ENCODE measurements at places on chromosomes 3 and 15. TPM values are rescaled to one million over a fixed set of nuclear protein-coding genes. Genes with fewer than 3 reads are reported as not detected.

DNA sequence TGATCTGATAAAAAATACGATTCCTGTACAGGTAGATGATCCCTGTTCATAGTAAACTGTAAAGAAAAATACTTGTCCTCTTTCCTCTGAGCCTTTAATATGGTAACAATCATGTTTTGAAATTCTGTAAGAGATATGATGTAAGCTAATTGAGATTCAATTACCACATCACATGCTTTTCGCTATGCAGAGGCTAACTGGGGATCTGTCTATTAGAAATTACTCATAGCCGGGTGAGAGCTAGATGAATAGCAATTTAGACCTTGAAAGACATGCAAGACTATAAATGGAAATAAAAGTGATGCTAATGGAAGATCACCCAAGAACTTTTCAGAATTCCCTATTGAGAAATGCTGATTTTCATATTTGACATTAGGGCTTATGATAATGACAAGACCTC is 579.9 kb upstream of the ZNF717 start:
- DNase-seq: no peak

Gene MINDY2
- 27.4 TPM for total RNA-seq

DNA sequence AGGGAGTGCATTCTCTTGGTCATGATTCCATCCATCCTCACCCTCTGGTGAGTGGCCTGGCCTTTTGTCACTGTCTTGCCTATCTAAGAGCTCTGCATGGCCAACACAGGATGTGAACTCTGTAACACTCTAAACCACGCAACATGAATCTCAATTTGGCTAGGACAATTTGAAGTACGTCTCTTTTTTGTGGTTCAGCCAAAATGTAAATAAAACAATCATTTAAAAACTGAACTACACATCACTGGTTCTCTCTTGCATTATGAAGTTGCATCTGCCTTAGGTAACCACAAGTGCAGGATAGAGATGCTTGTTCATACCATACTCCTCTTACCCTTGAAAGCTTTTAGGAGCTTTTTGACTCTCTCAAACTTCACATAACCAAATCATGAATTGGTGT is 27.3 kb downstream of the CCR3 start:
- no peak for DNase-seq

- no peak for DNase-seq
Observed at GRCh38 chr3:186680869-186681268, 15.1 kb downstream of the HRG start.

DNA sequence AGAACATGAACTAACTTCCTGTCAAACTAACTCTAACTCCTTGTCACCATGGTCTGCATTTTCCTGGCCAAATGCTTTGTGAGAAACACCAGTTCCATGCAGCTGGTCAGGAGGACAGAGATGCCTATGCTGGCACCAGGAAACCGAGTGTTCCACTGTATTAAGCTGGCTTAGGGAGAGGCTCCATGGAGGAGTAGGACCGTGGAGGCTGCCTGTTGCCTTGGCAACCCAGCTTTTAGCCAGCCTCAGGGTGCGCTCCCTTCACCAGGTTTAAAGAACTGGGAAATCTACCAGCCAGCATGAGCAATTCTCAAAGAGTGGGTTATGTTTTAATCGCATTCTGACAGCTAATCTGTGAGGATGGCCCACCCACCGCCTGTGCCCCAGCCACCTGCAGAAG is 394.1 kb downstream of the OCA2 start:
- DNase-seq: no peak

Gene OCA2
- total RNA-seq: under 0.01 TPM

Gene FSIP1
- 2.6 TPM for total RNA-seq

GRCh38 chr3:28019740-28020139 is 221.7 kb upstream of the CMC1 start:
- DNase-seq: no peak

GRCh38 chr15:94395640-94396039 is 164.3 kb downstream of the MCTP2 start:
- DNase-seq: peak; percentile 30

- no peak for DNase-seq
Observed at GRCh38 chr3:196195664-196196265, 15.4 kb downstream of the ZDHHC19 start.

- no peak for DNase-seq
Observed at GRCh38 chr3:13348661-13349396, 71.3 kb downstream of the NUP210 start.

Gene VGLL3
- 223 TPM for total RNA-seq

Gene XCR1
- total RNA-seq: not detected
